ENCODE measurements at places on chromosomes 12 and 14.

- no peaks in the 10 kb centered on the region for H3K4me1 ChIP-seq
- no peak overlapping the region for H3K4me3 ChIP-seq
- H3K36me3 ChIP-seq: no peaks in the 10 kb centered on the region
- H3K27me3 ChIP-seq: no peaks in the 10 kb centered on the region
- H3K27ac ChIP-seq: no peak overlapping the region
These were observed 95.7 kb downstream of the CEP128 start for GRCh38 chr14:80845856-80846255.

DNA sequence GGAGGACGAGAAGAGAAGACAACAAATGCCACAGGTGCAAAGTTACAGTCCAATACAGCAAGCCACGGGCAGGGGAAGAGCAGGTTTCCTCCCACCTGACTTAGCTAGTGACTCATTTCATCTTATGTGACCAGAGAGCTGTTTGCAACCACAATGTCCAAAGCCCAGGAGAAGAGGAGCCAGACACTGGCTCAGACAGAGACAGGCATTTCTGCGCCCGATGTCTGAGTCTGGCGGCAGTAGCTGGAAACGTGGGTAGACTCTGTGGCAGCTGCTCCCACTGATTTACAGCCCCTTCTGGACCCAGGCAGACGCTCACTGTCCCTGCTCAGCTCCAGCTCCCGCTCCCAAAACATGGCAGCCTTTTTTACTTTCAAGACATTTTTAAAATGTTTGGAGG lies 60.0 kb downstream of the CHGA start:
- H3K27ac ChIP-seq: no peak overlapping the region
- H3K27me3 ChIP-seq: no peaks in the 10 kb centered on the region
- H3K36me3 ChIP-seq: no peaks in the 10 kb centered on the region
- no peak overlapping the region for H3K4me3 ChIP-seq
- H3K4me1 ChIP-seq: peaks cover 2% of the 10 kb centered on the region

GRCh38 chr12:124906606-124907261 lies 7.7 kb downstream of the UBC start:
- H3K27me3 ChIP-seq: no peaks in the 10 kb centered on the region
- peak; percentile 85 for DNase-seq
- peaks cover 22% of the 10 kb centered on the region for H3K36me3 ChIP-seq
- H3K27ac ChIP-seq: peak overlapping the region; percentile 64

DNA sequence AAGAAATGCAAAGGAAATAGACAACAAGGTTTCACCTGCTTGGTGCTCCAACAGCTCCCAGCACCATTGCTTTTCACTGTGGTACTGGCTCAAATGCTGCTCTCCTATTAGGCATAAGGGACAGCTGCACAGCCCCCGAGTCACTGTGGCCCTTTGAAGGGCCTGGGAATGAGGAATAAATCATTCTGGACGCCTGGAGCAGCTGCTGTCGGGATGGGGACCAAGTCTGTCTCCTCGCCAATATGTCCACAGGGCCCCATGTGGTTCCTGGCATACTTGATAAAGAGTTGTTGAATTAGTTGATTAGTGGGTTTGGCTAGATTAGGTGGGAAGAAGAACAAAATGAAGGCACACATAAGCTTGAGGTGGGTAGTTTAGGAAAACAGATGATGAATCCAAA lies 13.1 kb upstream of the NGB start:
- H3K4me1 ChIP-seq: no peaks in the 10 kb centered on the region
- no peak for DNase-seq
- H3K4me3 ChIP-seq: no peak overlapping the region
- no peak overlapping the region for H3K27ac ChIP-seq

- H3K27ac ChIP-seq: peak overlapping the region; percentile 98
- H3K4me1 ChIP-seq: peaks cover 26% of the 10 kb centered on the region
- no peaks in the 10 kb centered on the region for H3K36me3 ChIP-seq
These were observed 589 bp downstream of the ATF1 start for GRCh38 chr12:50764286-50765094.
